Epithelial cell of alveolus of lung (primary cell): ENCODE measurements at places on chromosomes 12 and 14. TPM values are rescaled to one million over a fixed set of nuclear protein-coding genes. Genes with fewer than 3 reads are reported as not detected.

CCDC184 gene
- total RNA-seq: 1.8 and 3.7 TPM in 2 replicates

KCNC2 gene
- total RNA-seq: not detected in 2 replicates

NFE2 gene
- not detected in 2 replicates for total RNA-seq

CCDC175 gene
- total RNA-seq: not detected in 2 replicates

IL31 gene
- not detected in 2 replicates for total RNA-seq

RARG gene
- total RNA-seq: 27.5 and 37.2 TPM in 2 replicates
